ENCODE measurements at places on chromosomes 7 and 10.

- ATAC-seq = no peak
These were observed 47.2 kb downstream of the OSBPL3 start for GRCh38 chr7:24932815-24933214.

DNA sequence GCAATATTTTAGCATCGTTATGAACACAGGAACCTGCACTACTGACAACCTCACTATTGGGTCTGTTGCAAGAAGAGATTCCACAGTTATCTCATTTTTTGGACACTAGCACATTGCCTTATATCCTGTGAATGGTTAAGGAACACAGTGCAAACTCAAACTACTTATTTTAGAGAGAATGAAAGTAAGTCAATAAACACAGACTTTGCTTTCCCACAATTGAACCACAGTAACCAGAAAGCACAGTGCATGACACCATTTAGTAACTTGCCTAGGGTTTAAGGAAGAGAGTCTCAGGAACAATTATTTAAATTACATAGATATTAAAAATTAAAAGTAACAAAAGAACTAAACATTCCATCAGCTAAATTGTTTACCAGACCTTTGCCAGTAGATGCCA lies 468.8 kb downstream of the ZWINT start:
- no peak for ATAC-seq

DNA sequence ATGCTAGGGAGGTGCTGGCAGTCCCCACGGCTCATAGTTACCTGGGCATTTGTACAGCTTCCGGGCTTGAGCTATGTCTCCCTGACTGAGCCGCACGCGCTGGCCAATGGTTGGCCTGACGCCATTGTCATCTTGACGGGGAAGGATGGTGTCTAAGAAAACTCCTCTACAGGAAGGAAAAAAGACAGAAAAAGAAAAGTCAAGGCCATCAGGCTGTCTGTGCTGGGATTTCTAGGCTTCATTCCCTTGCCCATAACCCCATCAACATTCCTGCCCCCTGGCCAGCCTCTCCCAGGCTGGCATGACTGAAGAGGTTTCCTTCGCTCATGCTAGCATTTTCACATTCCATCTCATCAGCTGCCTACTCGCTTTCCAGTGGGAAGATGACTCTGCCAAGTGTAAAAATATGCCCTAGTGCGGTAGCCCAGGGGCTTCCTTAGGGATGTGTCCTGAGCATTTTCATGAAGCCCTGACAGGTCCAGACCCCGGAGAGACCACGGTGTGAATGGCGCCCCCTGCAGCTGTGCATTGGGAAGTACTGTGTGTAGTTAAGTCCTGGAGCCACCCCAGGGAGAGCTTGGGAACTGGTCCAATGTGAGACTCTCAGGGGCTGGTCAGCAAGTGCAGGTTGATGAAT lies 54.5 kb upstream of the OPALIN start:
- ATAC-seq = no peak

DNA sequence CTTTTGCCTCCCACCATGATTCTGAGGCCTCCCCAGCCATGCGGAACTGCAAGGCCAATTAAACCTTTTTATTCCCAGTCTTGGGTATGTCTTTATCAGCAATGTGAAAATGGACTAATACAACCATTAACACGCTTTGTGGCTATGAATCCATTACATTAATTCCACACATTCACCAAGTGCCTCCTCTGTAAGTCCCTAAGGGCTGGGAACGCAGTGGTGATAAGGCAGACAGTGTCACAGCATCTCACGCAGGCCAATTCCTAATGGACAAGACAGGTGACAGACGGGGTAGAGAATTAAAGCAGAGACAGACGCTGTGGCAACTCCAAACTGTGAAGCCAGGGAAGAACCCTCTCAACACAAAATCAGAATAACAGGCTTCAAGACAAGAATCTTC lies 247.8 kb downstream of the DIP2C start:
- ATAC-seq = no peak

Data from activated T-helper 17 cell treated with anti-CD3 and anti-CD28 coated beads, Interleukin-2, amount 50 U/mL, for 72 hours (primary cell).